ENCODE measurements at places on chromosomes 11 and 22.

DNA sequence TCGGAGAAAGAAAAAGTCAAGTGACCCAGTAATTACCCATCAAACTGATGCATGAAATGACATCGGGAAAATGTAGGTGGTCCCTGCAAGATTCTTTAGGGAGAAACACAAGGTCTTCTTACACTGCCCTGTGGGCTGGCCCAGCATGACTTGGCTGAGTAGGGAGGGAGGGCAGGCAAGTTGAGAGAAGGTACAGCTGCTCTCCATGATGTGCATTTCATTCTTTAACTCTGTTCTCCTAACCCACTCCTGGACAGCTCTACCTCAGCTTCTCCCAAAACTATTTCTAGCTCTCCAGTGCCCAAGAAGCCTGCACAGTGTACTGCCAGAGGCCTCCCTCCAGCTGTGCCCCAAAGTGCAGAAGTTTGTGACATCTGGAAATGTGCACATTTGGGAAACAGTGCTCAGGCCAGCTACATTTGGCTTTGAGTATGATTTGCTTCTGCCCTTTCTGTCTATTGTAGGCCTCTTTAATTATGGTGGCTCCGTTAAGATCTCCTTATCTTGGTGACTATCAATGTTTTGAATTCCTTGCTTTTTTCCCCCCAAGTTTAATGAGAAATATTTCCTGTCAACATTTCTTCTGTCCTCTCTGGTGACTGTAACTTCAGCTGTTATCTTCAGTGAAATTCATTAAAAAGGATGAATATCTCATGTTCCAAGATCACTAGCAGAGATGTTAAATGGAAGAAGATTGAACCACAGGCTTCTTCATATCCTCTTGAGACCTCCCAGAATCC is 26.7 kb upstream of the PRSS23 start:
- no peak for DNase-seq

DNA sequence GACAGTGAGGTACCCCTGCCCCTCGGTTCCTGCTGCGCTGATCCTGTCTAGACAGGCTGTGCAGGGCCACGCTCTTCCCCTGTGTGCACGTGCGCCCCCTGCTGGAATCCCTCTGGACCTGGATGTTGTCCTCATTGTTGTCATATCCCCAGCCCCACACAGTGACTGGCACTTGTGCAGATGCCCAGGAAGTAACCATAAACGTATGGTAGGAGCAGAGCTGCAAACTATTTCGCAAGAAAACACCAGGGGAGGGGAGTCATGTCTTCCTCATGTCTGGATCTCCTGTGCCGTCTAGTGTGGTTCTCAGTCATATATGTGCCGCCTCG is 114.7 kb downstream of the CRYBB2 start:
- DNase-seq = peak; percentile 39

GRCh38 chr11:77771135-77771534 is 49.4 kb downstream of the RSF1 start:
- no peak for DNase-seq

GRCh38 chr11:82225930-82226329 is 507.7 kb downstream of the FAM181B start:
- no peak for DNase-seq

DNA sequence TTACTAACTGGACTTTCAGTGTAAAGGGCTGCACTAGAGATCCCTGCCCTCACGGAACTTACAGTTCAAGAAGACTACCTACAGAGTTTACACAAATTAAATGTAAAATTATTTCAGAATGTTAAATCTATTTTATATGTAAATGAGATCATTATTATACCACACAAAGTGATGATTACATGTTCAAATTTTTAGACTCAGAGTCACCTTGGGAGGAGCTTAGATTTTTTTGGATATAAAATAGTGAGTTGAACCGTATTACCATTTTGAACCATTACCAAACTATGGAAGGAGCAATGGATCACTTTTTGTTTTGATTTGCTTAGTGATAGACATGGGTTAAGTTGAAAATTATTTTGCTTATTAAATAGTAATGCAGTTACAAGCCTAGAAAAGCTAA is 1.6 kb downstream of the IPO7 start:
- no peak for DNase-seq

DNA sequence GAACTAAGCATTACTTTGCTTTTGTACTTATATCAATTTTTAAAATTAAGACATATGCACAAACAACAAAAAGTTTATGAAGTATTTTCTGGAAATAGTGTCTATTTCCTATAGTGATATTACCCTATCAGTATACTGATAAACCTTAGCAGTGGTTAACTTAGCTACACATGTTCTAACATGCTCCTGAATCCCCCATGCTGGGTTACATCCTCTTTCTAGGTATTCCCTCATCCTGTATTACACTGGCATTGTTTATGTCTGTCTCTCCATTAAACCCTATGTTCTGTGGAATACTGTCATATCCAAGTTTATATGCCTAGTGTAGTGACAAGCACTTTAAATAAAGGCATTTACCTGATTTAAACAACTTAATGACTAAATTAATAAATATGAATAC is 1.8 kb upstream of the FAR1 start:
- DNase-seq = no peak

DNA sequence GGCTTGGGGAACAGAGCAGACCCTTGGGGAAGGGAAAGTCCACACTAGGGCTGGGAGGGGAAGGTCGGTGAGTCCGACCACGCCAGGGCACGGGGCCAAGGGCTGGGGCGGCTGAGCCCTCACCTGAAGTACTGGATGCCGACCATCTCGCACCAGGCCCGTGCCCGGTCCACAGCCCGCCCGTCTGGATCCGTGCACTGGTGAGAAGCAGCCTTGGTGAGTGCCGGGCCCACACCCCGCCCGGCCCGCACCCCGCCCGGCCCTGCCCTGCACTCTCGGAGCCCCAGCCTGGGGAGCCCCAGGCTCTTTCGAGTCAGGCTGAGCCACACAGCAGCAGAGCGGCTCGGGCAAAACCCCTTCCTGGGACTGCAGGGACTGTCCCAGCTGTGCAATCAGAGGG is 1.9 kb upstream of the BAIAP2L2 start:
- DNase-seq = no peak

DNA sequence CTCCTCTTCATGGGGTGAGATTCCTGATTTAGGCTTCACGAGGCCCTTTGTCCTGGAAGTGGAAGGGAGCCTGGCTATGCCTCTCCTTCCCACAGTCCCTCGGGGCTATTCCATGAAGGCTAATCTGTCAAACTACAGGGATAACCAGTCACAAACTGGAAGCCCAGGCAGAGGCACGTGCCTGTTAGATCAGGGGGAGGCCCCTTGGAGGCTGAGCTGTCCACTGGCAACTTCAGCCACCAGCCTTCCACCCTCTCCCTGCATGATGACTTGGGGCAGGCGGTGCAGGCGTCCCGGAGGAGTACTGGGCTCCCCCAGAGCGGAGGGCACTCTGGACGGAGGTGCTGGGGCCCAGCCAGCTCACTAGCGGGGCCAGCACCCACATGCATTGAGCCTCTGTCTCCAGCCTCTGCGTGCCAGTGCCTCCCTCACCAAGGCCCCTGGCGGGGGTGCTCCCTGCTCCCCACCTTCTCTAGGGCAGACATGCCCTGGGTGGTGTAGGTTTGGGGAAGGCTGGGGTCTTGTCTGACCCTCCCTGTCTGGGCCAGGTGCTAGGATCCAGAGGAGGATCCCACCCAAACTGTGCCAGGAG is 42.9 kb downstream of the WNT11 start:
- no peak for DNase-seq

- DNase-seq = no peak
These were observed 36.7 kb downstream of the SMC1B start for GRCh38 chr22:45376703-45377102.

DNA sequence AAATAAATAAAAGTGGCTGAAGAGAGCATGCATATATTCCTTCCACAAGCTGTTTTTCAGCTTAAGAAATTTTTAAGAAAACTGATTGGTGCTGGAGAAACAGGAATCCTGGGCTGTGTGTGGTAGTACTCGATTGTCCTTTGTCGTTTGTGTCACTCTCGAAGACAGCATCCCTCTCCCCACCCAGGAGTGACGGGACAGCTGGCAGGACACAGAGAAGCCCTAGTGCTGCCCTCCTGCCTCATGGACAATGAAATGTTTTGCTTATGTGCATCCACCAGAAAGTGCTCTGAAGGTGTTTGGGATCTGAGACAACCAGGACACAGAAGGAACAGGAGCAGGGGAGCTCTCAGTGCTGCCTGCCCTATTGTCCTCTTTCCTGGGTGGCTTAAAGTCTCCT is 12.8 kb downstream of the PLAAT4 start:
- DNase-seq = no peak

DNA sequence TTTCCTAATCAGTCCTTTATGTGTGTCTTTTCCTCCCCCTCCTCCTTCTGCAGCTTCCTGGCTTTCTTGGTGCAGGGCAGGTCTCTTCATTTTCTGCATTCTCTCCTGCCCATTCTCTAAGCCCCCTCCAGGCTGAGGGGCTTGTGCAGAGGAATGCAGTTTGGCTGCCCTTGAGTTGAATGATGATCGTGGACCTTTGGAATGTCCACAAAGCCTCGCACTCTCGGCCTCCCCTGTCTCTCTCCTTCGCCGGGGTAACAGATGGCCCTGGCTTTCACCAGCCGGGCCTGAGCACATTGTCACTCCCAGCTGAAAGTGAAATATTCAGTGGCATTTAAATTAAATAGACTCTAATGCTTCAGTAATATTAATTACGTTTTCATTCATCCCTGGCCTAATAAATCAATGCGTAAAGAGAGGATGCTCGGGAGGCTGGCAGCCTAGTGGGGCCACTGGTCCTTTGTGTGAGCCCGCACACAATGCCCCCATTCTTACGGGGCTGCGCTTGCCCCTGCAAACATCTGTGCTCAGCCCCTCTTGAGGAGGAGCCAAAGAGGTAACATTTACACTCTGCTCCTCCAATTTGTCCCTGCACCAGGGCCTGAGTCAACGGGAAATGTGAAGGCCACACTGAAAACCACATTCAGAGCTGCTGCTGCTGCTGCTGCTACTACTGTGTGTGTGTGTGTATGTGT is 64.9 kb upstream of the PAX6 start:
- DNase-seq = no peak

DNA sequence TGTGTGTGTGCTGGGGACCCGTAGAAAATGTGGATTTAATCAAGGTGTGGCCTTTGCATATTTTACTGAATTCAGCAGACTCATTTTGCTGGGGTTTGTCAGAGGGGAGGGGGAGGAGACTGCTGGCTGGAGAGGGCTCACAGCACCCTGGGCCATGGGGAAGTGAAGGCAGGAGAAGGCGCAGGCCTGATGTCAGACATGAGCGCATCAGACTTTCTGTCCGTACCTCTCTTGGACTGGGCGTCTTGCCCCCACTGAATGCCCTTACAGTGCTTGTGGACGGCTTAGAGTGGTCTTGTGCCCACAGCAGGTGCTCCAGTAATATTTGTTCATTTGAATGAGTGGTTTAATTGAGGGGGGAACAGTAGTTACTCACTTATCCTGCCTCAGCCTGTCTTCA is 75.2 kb downstream of the TEAD1 start:
- DNase-seq = no peak

- DNase-seq = no peak
These were observed 41.0 kb downstream of the CEP57 start for GRCh38 chr11:95831198-95831883.

- no peak for DNase-seq
These were observed 37.6 kb upstream of the RCN1 start for GRCh38 chr11:32053151-32053888.

GRCh38 chr22:31957970-31958594 is 13.7 kb downstream of the YWHAH start:
- no peak for DNase-seq

GRCh38 chr22:37488337-37489135 is 2.4 kb upstream of the MFNG start:
- DNase-seq = no peak

GRCh38 chr22:37684803-37685615 is 1.1 kb upstream of the NOL12 start:
- no peak for DNase-seq

DNA sequence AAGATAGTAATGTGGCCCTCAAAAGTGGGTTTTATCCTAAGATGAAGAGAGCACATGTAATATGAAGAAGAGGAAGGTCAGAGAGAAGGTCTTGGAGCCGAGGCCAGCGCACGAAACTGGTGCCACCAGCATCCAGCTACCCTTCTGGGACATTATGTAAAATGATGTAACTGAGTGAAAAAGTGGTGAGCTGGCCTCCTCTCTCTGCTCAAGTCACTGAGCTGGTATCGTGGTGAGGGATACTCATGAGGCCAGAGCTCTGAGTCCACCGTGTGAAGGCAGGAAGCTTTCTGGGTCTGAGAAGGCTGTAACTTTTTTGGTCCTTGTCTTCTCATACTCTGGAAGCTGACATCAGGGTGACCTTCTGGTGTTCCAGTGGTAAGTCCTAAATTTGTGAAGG is 25.1 kb downstream of the RNF185 start:
- DNase-seq = no peak
